MCF 10A (cell line): ENCODE measurements at places on chromosomes 11 and 22.
A peak's percentile ranks its signal among the peaks of the same experiment; 100 is the strongest.

- DNase-seq = no peak
These were observed 12.0 kb upstream of the MMP13 start for GRCh38 chr11:102967497-102967896.

GRCh38 chr22:46742576-46743221 lies 4.6 kb upstream of the CERK start:
- DNase-seq = no peak

- no peak for DNase-seq
These were observed 11.7 kb upstream of the MYH9 start for GRCh38 chr22:36399472-36399778.

DNA sequence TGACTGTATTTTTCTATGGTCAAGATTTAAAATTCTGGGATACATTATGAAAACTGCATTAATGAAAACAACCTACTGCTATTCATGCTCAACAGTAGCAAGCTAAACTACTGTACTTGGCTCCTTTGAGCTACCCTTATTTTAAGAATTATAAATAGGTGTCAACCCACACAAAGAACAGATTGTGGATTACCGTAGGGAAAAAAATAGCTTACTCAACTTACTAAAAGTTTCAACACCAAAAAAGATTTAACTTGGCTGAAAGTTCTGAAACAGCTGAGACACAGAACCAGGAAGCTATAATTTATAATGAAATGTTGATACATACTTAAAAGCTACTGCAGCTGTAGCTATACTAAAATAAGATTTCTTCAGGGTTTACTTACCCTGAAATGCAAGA lies 10.1 kb downstream of the LIN7C start:
- DNase-seq = no peak

GRCh38 chr22:42648368-42649245 lies 585 bp downstream of the CYB5R3 start:
- DNase-seq = peak; percentile 54

- DNase-seq = no peak
These were observed 1817.7 kb downstream of the LRRC4C start for GRCh38 chr11:39641751-39642150.

- no peak for DNase-seq
These were observed 70.2 kb downstream of the NOX4 start for GRCh38 chr11:89420981-89421380.

GRCh38 chr11:58927393-58928106 lies 11.7 kb upstream of the GLYATL1 start:
- no peak for DNase-seq

DNA sequence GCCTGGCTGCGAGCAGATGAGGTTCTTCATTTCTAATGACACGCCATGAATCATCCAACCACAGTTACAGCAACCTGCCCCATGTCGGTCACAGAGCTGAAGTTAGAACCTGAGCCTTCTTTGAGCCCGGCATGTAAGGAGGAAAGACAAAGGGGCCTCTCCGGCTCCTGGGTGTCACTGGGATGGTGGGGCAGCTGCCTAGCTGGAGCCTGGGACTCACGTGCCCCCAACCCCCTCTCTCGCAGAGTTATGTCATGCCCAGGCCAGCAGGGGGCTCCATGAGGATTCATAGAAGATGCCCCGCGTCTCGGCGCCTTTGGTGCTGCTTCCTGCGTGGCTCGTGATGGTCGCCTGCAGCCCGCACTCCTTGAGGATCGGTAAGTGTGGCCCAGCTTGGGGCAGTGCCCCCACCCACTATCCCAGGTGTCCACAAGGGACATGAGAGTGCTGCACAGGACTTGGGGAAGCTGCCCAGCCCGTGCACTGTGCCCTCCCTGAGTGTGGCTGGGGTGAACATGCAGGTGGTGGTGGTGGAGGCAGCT lies 148.5 kb downstream of the GRIK4 start:
- DNase-seq = peak; percentile 40

DNA sequence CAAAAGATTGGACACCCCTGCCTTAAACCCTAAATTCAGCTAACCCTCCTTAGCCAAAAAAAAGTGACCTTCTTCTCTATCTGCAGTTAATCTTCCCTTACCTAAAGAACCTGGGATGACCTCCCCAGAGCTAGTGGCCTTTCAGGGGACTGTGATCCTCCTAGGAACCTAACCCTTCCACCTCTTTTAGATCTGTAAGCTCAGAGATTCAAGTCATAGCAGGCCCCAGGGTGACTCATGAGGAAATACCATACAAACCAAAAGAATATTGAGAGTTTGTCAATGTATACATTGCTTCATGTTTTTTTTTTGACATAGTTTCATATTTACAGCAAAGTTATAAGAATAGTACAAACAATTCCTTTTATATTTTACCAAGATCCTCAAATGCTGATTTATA lies 38.3 kb upstream of the CXCR5 start:
- peak; percentile 85 for DNase-seq

- peak; percentile 62 for DNase-seq
These were observed 2.2 kb upstream of the PNPLA3 start for GRCh38 chr22:43921370-43921769.

DNA sequence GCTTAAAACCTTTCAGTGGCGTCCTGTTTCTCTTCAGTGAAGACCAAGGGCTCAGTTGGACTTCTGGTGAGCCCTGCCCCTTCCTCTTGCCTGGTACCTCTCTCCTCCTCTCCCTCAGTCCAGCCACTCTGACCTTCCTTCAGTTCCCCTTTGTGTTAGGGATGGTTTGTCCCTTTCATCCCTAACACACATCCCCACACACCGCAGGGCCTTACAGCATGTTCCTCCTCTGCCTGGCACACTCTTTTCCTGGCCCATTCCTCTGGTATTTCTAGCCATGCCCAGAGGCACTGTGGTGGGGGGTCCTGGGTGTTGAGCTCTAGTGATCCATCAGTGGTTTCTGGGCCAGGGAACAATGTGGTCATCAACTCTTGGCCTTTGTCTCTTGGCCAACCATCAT lies 21.4 kb downstream of the GNAZ start:
- DNase-seq = no peak

- no peak for DNase-seq
These were observed 162.7 kb downstream of the NTM start for GRCh38 chr11:131533149-131533548.

GRCh38 chr11:39304586-39304985 lies 2154.9 kb downstream of the LRRC4C start:
- peak; percentile 14 for DNase-seq
